ENCODE measurements at places on chromosomes 7 and 10.

GRCh38 chr7:114212721-114213429 lies 201.7 kb upstream of the FOXP2 start:
- no peak for DNase-seq

DNA sequence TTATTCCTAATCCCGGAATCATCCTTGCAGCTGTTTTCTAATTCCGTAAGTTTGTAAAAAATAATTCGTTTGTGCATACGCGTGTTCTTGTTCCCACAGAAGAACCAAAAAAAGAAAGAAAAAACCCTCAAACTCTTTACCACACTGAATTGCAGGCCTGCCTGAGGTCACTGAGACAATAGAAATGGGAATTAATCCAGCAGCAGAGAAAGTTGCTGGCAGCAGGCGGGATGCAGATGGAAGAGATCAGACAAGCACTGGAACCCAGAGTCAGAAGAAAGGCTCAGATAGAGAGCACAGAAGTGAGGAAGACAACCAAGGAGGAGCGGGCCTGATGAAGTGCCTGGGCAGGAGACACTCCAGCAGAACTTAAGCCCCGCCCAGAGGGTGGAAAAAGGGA lies 141.5 kb upstream of the VWC2 start:
- DNase-seq, result no peak

- no peak for DNase-seq
Measured at GRCh38 chr10:13349463-13350274, 1.6 kb upstream of the SEPHS1 start.

DNA sequence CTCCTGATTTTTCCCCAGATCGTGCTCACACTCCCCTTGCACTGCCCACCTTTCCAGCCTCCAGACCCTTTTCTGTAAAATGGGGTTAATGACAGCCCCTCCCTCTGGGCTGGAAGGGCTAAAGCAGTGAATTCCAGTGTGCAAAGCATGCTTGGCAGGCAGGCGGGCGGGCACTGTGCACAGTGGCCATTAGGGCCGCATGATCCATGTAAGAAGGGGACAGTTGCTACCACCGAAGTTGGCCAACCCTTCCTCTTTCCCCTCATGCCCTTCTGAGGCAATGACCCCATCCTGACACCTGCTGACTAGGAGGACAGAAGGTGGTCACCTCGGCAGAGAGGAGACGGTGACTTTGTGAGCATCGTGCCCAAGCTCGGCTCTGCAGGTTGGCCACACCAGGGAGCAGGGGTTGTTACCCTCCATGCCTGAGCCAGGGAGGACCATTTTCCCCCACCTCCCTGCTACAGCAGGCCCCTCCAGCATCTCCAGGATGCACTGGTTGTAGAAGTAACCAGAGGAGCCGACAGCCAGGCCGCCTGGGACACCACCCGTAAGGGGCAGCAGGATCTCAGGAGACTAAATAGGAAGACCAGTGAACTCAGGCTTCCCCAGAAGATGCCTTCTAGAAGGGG lies 166.4 kb downstream of the SLIT1 start:
- DNase-seq, result no peak

DNA sequence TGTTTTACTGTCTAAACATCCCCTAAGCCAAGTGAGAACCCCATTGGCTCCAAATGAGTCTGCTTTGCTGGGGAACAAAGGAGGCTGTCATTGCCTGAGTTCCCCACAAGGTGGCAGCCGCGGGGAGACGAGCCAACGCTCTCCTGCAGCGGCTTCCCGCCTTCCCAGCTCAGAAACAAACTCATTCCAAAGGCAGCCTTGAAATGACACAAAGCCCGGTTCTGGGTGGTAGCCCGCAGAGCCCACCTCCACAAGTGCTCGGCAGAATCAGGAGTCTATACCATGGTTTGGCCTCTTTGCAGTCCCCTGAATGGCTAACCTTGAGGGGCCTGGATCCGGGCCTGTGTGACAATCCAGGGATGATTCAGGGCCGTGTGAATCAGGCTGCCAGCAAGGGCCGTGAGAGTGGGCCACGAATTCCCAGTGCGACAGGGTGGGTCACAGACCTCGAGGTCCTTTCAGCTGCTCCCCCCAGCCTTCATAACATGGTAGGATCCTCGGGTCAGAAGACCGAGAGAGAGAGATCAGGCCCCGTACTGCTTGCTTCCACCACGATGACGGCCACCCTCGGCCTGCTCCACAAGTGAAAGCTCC lies 79.7 kb downstream of the DLG5 start:
- DNase-seq, result no peak

DNA sequence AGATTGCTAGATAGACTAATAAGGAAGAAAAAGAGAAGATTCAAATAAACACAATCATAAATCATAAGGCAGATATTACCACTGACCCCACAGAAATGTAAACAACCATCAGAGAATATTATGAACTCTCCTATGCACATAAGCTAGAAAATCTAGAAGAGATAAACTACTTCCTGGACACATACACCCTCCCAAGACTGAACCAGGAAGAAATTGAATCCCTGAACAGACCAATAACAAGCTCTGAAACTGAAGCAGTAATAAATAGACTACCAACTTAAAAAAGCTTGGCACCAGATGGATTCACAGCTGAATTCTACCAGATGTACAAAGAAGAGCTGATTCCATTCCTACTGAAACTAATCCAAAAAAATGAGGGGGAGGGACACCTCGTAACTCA lies 24.5 kb upstream of the STARD3NL start:
- DNase-seq, result no peak

- DNase-seq, result no peak
Measured at GRCh38 chr10:87865241-87865881, 1.9 kb downstream of the PTEN start.

- no peak for DNase-seq
Measured at GRCh38 chr7:31938650-31939049, 131.6 kb downstream of the PDE1C start.

GRCh38 chr7:65832281-65832680 lies 40.6 kb upstream of the VKORC1L1 start:
- no peak for DNase-seq

DNA sequence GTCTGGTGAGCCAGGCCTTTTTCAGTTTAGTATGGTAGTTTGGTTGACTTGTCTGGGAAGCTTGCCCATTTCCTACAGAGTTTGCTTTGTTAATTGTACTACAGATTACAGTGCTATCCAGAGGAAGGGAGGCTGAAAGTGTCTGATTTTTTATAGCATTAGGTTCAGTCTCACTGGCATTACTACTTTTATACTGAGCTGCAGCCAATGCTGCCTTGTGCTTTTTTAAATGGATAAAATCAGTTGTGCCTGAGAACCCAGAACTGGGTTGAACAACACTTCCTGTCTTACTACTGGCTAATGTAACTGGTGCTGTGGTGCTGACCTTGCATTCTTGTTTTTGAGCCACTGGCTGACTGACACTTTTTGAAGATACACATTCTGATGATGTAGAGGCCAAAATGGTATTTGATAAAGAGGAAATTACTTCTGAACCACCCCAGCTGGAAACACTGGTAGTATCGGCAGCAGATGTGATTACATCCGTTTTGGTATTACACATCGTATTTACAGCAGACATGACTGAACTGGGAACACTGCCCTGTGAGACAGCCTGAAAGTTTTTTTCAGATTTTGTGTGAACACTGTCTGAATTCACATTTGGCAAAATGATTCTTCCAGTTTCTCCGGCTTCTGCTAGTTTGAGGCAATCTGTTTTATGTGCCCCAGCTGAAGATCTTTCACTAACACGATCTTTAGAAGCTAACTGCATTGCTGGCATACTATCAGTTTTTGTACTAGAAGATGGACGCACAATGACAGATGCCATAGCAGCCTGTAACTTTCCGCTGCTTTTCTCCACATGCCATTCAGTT lies 74.1 kb downstream of the NRBF2 start:
- DNase-seq, result no peak

GRCh38 chr7:47091141-47091540 lies 490.8 kb downstream of the TNS3 start:
- no peak for DNase-seq

Measured in NCI-H187 treated with DMSO at 0.1 percent for 48 hours (cell line).